ENCODE measurements at places on chromosomes 1 and 21.
A peak's percentile ranks its signal among the peaks of the same experiment; 100 is the strongest.

DNA sequence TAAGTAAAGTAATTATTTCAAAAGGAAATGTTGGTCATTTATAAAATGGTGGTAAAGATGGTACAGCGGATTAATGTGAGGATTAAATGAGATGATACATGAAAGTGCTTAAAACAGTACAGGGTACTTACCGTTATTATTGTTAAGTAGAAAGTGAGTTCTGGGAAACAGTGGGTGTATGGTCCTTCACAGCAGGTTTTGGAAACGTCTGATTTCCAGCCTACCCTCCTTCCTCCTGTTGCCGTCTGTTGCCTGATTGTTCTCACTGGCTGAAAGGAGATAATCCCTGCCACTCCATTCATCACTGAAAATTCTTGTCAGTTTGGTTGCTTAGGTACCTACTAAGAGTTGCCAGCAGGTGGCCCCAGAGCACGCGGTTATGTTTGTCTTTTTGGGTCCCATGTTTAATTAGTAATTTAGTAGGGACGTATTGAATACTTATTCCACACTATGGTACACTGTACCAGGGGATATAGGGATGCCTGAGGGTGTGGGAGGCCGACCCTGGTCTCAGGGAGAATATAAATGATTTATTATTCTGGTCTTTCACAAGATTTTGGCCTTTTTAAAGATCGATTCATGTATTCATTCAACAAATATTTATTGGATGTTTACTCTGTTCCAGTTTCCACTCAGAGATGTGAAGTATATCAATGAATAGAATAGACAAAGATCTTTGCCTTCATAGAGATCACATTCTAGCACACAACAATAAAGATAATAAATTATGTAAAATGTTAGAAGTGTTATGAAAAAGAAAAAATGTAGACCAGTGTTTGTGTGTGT lies 30.8 kb upstream of the RPTN start:
- DNase-seq = peak; percentile 79

GRCh38 chr1:1915911-1916840 lies 1.1 kb downstream of the CALML6 start:
- no peak for DNase-seq

GRCh38 chr1:88803444-88803843 lies 87.9 kb downstream of the GTF2B start:
- no peak for DNase-seq

- DNase-seq = peak; percentile 37
Observed at GRCh38 chr1:174800216-174800851, 199.4 kb upstream of the CACYBP start.

DNA sequence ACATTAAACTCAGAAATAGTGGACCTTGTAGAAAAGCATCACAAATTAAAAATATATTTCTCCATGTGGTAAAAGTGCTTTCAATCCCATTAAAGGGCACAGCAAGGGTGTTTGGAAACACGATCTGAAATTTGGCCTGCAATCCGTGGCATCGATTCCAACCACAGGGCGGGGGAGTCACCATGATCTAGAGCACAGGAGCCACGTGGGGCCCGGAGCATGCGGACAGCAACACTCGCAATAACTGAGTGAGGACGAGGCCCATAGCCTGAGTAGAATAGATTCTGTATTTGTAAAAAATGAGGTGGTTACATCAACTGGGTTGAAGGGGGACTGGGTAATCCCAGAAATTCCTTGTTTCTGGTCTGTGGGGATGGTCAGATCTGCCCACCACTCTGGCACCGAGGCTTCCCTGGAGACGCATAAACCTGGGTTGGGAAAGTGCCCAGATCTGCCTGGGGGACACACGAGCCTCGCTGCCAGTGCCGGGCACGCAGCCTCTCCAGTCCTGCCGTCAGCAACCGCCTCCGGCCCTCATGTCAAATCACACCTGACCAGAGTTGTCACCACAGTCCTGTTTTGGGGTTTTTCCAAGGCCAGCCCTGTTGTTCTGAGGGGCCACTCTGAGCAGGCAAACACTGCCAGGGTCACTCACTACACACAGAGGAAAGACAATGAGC lies 104.3 kb downstream of the PGBD5 start:
- no peak for DNase-seq

- no peak for DNase-seq
Observed at GRCh38 chr21:42250422-42251403, 31.8 kb downstream of the ABCG1 start.

GRCh38 chr1:10204003-10204642 lies 6.2 kb upstream of the KIF1B start:
- DNase-seq = no peak

- no peak for DNase-seq
Observed at GRCh38 chr1:230307213-230307612, 118.9 kb downstream of the PGBD5 start.

DNA sequence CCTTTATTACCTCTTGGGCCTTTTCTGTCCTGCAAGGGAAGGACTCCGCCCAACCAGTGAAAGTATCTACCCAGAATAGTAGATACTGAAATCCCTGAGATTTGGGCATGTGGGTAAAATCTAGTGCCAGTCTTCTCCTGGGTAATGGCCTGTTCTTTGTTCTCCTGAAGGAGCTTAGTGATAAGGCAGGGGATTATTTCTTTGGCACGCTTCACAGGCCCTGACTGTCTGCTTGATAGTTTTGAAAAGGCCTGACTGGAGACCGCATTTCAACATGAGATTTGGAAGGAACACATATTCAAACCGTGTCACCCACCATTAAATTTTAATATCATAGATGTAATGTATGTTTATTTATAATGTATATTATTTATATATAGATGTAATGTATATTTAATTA lies 48.9 kb downstream of the RASAL2 start:
- DNase-seq = no peak

- no peak for DNase-seq
Observed at GRCh38 chr21:37188825-37189224, 78.3 kb downstream of the VPS26C start.

DNA sequence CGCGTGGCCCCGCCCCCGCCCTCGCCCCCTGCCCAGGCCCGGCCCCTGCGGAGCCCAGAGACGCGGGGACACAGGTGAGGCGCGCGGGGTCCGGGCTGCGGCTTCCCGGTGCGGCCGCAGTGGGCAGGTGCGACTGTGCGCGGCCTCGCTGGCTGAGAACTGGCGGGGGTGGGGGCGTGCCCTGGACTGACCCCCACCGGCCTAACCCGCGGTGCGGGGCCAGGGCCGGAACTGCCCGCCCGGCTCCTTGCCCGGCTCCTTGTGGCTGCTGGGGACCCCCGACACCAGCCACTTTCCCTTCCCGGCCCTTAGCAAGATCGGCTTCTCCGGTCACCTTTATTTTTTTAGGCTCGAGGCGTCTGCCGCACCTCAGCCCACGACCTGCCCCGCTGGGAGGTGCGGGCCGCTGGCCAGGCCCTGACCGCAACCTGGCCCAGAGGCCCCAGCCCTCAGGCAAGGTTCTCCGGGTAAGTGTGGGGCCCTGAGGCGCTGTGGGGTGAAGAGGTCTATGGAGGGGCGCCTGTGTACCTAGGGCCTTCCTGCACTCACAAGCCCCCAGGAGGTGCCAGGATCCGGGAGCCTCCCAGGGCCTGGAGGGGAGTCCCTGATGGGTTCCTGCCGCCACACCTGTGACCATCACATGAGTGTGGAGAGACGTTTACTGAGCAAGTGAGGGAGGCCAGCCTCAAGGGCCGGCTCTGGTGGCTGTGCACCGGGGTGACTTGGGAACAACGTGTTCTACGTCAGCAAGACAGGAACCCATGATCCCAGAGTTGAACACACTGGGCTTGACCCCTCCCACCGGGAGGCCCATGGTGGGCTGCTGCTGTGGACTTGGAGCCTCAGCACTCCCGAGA lies at the start of gene SMIM1:
SMIM1 (plus strand) TSS at position 35 of the 857 bp plus-strand sequence. CDS start 2,625 bp downstream, outside the sequence.
- DNase-seq = peak; percentile 46

DNA sequence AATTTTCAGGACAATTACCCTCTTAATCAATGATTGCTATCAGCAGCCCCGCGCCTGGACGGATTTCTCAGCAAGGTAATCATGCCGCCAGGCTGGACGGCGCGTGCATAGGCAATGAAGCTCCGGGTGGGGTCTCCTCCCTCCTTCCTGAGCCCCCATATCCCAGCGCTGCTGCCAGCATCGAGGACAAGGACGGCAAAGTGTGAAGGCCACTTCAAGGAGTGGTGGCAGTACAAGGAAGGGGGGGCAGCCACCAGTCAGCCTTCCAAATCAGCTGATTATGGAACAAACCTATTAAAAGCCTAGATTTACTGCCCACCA lies 51.1 kb downstream of the DMAP1 start:
- no peak for DNase-seq

DNA sequence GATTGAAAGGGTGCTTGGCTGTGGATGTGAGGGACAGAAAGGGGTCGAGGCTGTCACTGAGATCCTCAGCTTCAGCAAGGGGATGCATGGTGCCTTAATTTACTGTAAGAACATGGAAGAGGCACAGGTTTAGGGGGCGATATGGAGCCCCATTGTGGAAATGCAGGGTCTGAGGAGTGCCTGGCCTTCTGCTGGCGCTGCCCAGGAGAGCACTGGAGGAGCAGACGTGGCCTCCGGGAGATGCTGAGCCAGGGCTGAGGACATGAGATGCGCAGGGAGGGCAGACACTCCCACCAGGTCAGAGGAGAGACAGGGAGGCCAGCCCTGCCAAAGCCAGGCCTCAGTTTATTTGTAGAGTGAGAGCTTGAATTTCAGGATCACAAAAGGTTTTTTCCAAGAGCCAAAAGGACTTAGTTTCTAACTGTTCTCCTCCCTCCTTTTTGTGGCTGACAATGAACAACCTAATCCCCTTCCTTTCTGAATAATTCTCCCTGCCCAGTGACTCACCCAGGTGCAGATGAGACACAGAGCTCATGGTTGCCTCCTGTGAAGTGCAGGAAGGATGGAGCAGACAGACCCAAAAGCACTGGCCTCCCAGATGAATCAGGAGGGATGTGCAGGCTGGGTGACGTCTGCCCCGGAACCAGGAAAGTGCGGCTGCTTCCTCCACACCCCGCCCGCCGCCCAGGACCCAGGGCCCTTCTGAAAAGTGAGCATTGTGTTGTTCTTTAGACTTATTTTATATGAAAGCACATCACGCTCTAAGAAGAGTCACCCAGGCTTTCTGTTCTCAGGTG lies 73.0 kb upstream of the TMPRSS2 start:
- no peak for DNase-seq

DNA sequence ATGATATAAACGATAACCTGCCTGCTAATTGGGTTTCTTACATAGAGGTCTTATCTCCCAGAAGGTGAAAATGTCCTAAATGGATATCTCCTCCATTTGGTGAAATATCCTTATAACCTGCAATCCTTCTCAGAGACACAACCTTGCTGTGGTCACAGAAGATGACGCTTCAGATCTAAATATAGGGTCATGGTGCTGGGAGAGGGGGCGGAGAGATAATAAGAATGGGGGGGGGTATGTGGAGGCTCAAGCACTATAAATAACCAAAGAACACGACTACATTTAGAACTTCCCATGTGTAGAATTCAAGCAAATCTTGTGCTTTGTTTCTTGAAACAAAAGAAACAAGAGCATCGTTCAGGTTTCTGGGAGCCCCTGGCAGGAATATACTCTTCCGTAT lies 260.6 kb upstream of the ESRRG start:
- no peak for DNase-seq

GRCh38 chr1:5005171-5005570 lies 350.8 kb downstream of the AJAP1 start:
- no peak for DNase-seq

DNA sequence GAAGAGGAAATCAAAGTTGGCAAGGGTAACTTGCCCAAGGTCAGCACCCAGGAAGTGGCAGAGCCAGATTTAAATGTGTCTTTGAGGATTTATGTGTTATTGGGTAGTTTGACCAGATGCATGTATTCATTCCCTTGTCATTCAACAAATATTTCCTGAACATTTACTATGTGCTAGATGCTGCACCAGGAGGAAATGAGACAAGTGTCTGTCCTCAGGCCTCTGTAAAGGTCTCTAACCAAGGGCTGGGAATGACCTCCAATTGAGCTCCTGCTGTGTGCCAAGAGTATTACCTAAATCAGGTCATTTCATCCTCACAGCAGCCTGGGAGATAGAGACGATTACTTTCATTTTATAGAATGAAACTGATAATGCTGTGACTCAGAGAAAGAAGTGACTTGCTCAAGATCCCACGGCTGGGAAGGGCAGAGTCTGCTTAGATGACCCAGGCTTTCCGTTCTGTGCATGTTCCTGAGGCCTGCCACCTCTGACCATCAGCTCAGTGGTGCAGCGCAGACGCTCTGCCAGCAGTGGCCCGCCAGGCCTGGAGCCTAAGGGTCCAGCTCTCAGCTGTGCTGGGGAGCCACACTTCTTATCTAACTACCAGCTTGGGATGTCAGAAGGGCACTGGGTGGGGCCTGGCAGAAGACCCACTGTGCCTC lies 3.5 kb upstream of the TTC22 start:
- DNase-seq = peak; percentile 39

DNA sequence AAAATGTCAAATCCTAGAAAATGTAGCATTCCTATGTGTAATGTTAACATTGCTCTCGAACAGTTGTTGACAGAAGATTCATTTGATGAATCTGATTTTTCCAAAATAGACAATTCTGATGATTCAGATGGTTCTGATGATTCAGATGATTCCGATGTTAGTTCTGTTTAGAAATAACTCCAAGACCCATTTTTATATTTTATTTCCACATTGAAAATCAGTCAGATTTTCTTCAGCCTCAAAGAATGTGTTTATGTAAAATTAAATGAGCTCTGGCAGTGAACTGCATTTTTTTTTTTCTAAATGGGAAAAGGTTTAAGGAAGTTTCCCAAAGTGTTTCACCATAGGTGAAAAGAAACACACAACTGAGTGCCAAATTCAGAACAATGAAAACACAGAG lies 136.5 kb downstream of the TSEN15 start:
- DNase-seq = no peak

- DNase-seq = no peak
Observed at GRCh38 chr1:182952677-182953444, at the start of gene SHCBP1L. Gene SHCBP1L, minus strand, starts transcription at chr1:182953166. Its CDS starts 33 bp downstream, at chr1:182953133.

DNA sequence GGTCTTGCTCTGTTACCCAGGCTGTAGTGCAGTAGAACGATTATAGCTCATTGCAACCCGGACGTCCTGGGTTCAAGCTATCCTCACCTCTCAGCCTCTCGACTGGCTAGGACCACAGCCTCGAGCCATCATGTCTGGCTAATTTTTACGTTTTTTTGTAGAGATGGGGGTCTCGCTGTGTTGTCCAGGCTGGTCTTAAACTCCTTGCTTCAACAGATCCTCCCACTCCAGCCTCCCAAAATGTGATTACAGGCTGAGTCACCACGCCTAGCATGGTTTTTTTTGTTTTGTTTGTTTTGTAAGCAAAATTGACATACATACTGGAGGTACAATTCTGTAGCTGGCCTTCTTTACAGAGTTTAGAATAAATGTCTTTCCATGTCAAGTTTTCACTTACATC lies 994 bp upstream of the LAMTOR5 start:
- no peak for DNase-seq

- no peak for DNase-seq
Observed at GRCh38 chr1:3066826-3067225, 2.2 kb upstream of the PRDM16 start.

GRCh38 chr1:220094016-220094911 lies at the start of gene IARS2:
Gene IARS2, plus strand, starts transcription at chr1:220094132. Its CDS starts 85 bp downstream, at chr1:220094217.
- peak; percentile 93 for DNase-seq

GRCh38 chr1:9909234-9910046 lies 629 bp downstream of the CTNNBIP1 start:
- peak; percentile 62 for DNase-seq

GRCh38 chr1:52281518-52281917 lies 84.5 kb downstream of the CC2D1B start:
- DNase-seq = no peak
